ENCODE measurements at places on chromosomes 2 and 18.

GRCh38 chr2:239097428-239097696 lies 249.5 kb downstream of the TWIST2 start:
- DNase-seq = no peak

GRCh38 chr2:177740700-177741099 lies 331.9 kb downstream of the PDE11A start:
- DNase-seq = no peak

DNA sequence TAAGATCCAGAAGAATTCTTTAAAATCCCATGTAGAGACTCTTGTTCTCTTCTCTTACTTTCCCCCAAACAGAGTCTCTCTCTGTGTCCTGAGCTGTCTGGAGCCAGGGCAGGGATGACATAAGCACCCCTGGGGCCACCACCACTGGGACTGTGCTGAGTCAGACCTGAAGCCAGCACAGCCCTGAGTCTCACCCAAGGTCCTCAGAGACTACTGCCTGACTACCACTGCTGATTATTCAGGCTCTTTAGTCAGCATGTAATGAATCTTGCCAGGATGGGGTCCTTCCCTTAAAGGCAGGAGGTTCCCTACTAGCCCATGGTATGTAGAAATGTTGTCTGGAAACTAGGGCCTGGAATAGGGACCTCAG lies 34.9 kb upstream of the DYNC1I2 start:
- DNase-seq = peak; percentile 14

DNA sequence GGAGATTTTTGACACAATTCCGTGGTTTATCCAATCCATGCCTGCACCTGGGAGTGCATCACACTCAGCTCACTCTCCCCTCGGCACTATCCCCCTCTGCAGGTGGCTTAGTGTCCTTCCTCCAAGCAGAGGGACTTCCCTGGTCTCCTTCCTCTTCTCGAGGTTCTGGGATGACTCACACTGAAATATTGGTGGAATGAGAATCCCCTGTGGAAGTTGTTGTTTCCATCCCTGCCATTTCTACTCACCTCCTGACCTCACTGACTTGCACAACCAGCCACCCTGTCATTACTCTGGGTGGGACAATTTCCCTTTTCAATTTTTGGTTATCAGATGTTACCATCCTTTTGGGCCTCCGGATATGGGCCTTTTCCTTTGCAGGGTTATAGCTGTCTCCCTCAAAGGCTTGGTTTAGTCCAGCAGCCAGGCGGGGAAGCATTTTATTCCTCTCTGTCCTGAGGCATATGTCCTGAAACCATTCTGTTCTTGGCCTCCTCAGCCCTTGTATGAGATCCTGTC lies 59.9 kb downstream of the PTPRM start:
- peak; percentile 76 for DNase-seq

DNA sequence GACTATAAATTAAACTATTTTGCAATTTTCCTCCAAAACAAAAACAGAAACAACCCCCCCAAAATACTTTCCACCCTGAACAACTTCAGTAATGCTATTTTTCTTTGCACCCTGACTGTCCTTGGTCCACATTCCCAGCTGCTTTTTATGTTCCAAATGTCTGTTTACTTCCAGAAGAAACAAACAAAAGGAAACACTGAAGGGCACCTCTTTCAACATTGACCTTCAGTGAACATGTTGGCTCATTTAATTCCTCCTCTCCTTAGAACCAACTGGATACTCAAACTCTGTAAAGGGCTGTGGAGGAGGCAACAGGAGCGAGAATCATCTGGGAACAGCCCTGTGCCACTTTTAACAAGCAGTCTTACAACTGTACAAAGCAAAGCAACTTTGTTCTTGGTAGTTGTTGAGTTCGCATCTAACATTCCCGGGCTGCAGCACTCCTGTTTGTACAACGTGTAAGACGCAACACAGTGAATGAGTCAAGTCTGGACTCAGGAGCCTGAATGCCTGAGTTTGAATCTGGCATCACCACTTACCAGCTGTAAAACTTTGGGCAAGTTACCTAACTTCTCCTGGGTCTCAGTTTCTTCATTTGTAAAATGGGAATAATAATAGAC lies 111.4 kb upstream of the GATA6 start:
- no peak for DNase-seq

- no peak for DNase-seq
Observed at GRCh38 chr2:12076810-12077209, 330.4 kb downstream of the LPIN1 start.

DNA sequence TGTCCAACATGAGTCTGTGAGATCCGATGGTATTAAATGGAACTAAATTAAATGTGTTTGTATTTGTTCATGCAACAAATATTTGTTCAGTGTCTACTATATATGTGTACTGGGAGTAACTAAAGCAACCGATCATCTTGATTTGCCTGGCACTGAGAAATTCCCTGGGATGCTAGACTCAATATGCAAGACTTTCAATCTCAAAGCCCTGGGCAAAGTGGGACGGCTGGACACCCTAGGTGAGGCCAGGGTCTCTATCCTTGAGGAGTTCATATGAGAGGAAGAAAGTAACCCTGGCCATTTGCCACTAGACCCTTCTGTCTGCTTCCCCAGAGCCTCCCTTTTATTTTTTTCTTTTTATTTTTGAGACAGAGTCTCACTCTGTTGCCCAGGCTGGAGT lies 44.0 kb upstream of the HPCAL1 start:
- no peak for DNase-seq

DNA sequence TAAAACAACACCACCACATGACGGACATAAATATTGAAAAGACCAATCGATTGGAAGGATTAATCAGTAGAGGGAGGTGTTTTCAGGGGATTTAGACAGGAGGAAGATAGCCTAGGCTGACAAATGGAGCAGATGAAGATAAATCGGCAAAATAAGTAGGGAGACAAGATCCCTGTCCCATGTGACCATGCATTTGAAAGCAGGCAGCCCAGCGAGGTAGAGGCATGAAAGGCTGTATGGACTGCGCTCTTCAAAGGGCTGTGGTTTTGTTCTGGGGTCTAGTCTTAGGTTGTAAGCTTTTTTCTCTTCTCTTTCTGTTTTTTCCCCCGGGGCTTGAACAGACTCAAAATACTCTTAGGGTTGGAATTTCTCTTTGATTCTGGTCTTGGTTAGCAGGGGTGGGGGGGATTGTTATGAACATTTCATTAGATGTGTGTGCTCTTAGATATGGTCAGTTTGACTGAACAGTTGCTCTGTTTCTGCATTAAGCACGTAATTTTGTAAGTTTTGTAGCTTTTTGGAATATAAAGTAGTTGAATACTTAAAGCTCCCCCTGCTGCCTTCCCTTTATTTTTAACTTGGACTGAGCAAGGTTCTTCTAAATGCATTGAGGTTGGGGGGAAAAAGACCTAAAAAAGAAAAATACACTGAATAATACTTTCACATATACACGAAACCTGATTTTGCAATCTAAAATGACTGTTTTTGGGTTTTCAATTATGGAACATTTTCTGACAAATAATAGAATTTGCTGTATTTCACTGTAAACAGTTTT lies 32.2 kb downstream of the ZNF532 start:
- DNase-seq = no peak

DNA sequence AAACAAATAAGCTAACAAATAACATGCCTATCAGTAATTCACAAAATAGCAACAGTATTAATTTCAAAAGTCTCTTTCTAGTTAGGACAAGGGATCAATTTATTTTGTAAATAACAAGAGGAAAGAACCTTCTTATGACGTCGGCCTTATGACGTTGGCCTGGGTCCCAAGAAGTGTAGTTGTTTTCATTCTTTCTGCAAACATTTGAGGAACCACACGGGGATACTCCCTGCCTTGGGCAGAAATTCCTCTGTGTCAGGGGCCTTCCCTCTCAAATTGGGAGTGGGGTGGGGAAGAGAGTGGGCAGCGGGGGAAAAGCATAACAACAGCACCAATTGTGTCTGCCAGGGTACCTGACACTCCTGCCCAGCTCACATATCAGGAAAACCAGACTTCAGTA lies 1.3 kb downstream of the CCDC68 start:
- DNase-seq = no peak

DNA sequence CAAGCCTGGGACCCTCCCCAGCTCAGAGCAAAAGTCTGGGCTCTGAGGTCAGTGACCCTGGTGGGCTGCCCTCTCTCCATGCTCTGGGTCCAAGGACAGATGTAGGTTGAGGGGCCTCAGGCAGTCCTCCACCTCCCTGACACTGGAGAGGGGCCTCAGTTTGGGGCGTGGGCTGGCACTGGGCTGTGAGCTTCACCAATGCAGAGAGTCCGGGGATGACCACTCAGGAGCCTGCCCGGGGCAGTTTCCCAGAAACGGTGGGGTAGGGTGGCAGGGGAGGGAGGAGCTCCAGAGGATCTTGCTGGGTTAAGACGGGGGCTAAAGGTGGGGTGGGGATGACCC lies 40.5 kb upstream of the SMAD7 start:
- DNase-seq = no peak

DNA sequence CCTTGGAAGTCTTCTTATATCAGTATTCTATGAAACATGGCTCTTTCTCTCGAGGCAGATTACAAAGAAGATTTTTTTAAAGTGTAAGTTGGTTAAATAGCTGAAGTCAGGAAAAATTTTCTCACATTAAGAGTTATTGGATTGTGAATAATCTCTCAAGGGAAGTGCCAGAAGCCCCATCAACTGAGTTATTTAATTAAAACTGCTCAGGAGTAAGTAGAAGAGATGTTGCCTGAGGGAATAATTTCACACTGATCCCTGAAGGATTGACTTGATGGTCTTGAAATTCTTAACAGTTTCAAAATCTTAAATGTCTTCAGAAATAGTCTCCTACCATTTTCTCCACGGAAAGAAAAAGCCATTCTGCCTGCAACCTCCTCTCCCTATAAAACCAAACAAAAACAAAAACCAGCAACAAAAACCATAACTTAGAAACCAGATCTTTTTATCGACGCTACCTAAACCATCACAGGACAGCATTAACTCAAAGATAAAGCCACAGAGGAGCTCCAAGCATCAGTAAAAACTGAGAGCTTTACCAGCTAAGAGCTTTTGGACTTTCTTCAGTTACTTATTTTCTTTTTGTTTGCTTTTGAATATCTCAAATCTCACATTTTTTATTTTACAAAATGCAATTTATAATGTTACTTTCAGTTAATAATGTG lies 12.9 kb downstream of the CD226 start:
- DNase-seq = no peak

- DNase-seq = no peak
Observed at GRCh38 chr2:190432567-190433231, 24.5 kb downstream of the MFSD6 start.

All from AG20443 (cell line).